ENCODE measurements at places on chromosomes 12 and 14. TPM values are rescaled to one million over a fixed set of nuclear protein-coding genes. Genes with fewer than 3 reads are reported as not detected.

KIF5A gene
- total RNA-seq: 16.1 TPM

TBC1D30 gene
- total RNA-seq: 2.3 TPM

PPP1R12A gene
- total RNA-seq: 83.8 TPM

AHNAK2 gene
- total RNA-seq: 3.4 TPM

POLE gene
- total RNA-seq: 126 TPM

SERPINA3 gene
- 3.5 TPM for total RNA-seq

KRT74 gene
- not detected for total RNA-seq

DNA sequence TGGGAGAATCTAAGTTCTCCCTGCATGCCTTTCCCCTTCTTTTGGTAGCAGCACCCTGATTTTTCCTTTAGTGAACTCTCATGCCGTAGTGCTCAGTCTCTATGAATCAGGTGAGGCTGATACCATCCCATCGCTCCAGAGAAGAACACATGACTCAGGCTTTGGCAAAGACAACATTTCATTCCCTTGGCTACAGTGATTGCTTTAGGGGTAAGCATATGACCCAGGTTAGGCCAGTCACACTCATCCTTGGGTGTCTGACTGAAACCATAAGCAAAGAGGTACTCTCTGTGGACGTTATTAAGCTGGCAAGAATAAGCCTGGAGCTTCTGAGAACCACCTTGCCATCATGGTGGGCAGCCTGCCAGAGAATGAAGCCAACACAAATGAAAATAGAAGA lies 141.8 kb downstream of the MYRFL start:
- H3K27ac ChIP-seq: no peak overlapping the region
- peaks cover 3% of the 10 kb centered on the region for H3K4me1 ChIP-seq
- no peak for DNase-seq
- no peak overlapping the region for H3K4me3 ChIP-seq
- H3K36me3 ChIP-seq: 0 out of 2 replicates have a peak, but pooled peaks cover 3% of the 10 kb centered on the region

DNA sequence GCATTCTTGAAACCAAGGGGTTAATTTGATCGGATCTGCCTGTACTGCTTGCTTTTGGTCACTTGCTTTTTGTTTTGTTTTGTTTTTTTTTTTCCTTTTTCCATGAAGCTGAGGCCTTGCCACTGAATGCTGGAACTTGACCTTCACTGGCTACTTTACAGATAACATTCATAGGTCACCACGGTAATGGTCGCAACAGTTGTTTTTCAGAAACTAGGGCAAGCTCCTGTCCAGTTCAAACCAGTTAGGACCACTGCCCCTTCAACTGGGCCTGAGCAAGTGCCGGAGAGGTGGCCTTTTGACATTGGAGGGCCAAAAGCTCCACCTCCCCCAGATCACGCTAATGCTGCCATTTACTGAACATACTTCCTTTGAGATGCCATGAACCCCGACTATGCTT lies 147.6 kb downstream of the FOXN3 start:
- H3K36me3 ChIP-seq: 0 out of 2 replicates have a peak, but pooled peaks cover 2% of the 10 kb centered on the region
- H3K27me3 ChIP-seq: no peaks in the 10 kb centered on the region
- no peak overlapping the region for H3K4me3 ChIP-seq
- peaks cover 80% of the 10 kb centered on the region for H3K4me1 ChIP-seq
- peak overlapping the region; percentile 91 for H3K27ac ChIP-seq

- no peak for DNase-seq
- H3K27me3 ChIP-seq: no peaks in the 10 kb centered on the region
- H3K4me1 ChIP-seq: peaks cover 52% of the 10 kb centered on the region
- H3K4me3 ChIP-seq: no peak overlapping the region
Measured at GRCh38 chr12:106740818-106741217, 33.7 kb upstream of the RIC8B start.

DNA sequence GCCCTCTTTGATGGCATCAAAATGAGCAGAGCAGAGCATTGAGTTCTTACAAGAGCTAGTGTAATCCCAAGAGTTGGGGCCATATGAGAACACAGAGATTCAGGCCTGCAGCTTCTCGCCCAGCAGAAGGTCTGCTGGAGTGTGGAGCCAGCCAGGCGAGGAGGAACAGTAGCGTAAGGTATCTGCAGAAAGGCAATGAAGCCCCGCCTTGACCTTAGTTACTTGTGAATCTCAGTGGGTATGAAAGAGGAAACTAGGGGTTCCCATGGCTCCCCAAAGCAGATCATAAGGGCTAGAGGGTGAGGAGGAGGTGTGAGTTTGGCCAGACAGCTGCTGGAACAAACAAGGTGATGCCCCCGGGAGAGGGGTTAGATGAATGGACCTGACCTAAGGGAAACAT lies 49.4 kb downstream of the SLC8A3 start:
- DNase-seq: no peak
- no peak overlapping the region for H3K27ac ChIP-seq
- no peaks in the 10 kb centered on the region for H3K36me3 ChIP-seq
- no peaks in the 10 kb centered on the region for H3K27me3 ChIP-seq

DNA sequence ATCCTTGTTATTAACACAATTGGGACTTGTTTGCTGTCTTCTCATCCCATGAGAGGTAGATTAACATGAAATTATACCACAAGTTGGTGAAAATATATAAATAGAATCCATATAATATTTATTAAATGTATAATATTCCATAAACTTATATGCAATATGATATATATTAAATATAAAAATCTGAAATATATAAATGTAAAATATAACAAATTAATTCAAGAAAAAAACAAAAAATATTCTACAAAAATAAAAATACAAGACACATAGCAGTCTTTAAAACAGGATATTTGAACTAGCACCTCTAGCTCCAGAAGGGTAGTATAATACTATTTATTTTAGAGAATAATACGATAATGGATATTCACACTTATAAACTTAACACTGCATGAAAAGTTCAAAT lies 603.3 kb upstream of the FLRT2 start:
- H3K4me1 ChIP-seq: no peaks in the 10 kb centered on the region
- no peak for DNase-seq
- no peaks in the 10 kb centered on the region for H3K36me3 ChIP-seq
- no peak overlapping the region for H3K27ac ChIP-seq

DNA sequence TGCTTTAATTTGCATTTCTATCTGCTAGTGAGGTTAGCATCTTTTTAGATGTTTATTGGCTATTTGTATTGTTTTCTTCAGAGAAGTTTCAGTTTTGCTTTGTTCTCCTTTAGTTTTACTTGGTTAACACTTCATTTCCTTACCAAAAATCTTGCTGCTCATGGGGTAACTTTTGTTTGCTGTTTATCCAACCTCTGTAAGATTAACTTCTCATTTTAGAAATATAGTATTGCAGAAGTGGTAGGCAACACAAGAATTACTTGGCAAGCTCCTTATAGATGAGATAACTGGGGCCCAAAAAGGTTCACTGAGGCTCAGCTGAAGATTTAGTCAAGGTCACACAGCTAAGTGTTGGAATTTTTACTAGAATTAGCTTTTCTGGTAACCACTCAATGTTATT lies 40.5 kb downstream of the ALKBH1 start:
- H3K27me3 ChIP-seq: no peaks in the 10 kb centered on the region
- no peak overlapping the region for H3K4me3 ChIP-seq
- no peak for DNase-seq
- H3K27ac ChIP-seq: no peak overlapping the region
- H3K36me3 ChIP-seq: no peaks in the 10 kb centered on the region

DNA sequence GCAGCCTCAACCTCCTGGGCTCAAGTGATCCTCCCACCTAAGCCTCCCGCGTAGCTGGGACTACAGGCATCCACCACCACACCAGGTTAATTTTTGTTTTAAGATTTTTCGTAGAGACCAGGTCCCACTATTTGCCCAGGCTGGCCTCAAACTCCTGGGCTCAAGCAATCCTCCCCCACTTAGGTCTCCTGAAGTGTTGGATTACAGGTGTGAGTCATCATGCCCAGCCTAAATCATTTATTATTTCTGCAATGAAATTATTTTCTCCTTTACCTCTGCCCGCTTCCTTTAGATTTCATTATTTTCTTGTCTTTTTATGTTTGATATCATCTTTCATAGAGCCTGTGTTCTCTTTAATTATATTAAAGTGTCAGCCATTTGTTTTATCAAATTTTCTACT lies 165.2 kb upstream of the OTX2 start:
- DNase-seq: no peak
- H3K4me1 ChIP-seq: peaks cover 20% of the 10 kb centered on the region
- H3K36me3 ChIP-seq: no peaks in the 10 kb centered on the region

GRCh38 chr12:115794659-115795081 lies 482.8 kb downstream of the MED13L start:
- no peak for DNase-seq
- no peaks in the 10 kb centered on the region for H3K27me3 ChIP-seq
- H3K4me1 ChIP-seq: no peaks in the 10 kb centered on the region

DNA sequence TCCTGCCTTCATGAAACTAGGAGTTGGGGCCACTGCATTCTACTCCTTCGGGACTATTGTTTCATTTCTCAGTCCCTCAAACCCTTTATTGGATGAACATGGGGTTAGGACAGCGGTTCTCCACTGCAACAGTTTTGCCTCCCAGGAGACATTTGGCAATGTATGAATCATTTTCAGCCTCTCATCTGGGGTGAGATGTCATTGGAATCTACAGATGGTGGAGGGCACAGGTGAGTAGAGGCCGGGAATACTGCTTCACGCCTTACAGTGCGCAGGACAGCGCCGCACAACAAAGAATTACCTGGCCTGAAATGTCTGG lies 649 bp upstream of the GNPNAT1 start:
- H3K4me1 ChIP-seq: peaks cover 22% of the 10 kb centered on the region
- 0 out of 2 replicates have a peak, but pooled peaks cover 3% of the 10 kb centered on the region for H3K36me3 ChIP-seq
- no peaks in the 10 kb centered on the region for H3K27me3 ChIP-seq
- H3K4me3 ChIP-seq: peak overlapping the region; percentile 68
- peak overlapping the region; percentile 99 for H3K27ac ChIP-seq

DNA sequence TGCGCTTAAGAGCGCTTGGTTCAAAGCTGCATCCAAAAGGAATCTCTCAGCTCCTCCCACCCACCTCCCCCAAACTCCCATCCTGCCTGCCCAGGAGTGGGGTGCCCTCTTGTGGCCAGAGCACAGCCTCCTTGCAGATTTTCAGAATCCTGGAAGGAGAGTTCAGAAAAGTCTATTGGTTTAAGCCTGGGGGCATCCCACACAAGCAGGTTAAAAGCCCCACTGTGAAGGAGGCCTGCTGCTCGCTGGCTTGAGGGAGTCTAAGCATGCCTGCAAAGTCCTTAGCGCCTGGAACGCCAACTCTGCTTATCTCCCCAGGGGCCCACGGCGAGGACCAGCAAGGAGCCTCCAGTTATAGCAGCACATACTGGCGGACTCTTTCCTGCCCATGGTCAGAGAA lies 297.1 kb downstream of the KSR2 start:
- DNase-seq: peak; percentile 91
- 0 out of 2 replicates have a peak overlapping the region, but pooled peaks have one; percentile 32 for H3K27ac ChIP-seq
- peaks cover 8% of the 10 kb centered on the region for H3K4me1 ChIP-seq
- no peaks in the 10 kb centered on the region for H3K36me3 ChIP-seq

GRCh38 chr12:88185988-88186387 lies 43.9 kb downstream of the TMTC3 start:
- H3K27me3 ChIP-seq: no peaks in the 10 kb centered on the region
- no peak overlapping the region for H3K27ac ChIP-seq
- DNase-seq: no peak

DNA sequence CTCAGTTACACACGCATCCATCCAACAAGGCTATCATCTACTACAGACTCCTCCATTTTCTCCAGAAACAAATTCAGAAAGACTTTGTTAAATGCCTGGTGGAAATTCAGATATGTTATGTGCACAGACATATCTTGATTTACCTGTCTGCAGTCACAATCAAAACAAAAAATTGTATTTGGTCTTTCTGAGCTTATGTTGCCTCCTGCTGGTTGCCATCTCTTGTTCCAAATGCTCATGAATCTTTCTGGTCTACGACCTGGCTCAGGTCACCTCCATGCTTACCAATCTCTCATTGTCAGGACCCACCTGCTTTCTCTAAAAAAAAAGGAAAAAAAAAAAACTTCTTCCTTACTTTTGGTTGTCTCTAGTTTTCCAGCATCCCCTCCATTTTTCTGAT lies 169.2 kb upstream of the PLXNC1 start:
- H3K4me3 ChIP-seq: no peak overlapping the region
- H3K27ac ChIP-seq: no peak overlapping the region
- DNase-seq: no peak

DNA sequence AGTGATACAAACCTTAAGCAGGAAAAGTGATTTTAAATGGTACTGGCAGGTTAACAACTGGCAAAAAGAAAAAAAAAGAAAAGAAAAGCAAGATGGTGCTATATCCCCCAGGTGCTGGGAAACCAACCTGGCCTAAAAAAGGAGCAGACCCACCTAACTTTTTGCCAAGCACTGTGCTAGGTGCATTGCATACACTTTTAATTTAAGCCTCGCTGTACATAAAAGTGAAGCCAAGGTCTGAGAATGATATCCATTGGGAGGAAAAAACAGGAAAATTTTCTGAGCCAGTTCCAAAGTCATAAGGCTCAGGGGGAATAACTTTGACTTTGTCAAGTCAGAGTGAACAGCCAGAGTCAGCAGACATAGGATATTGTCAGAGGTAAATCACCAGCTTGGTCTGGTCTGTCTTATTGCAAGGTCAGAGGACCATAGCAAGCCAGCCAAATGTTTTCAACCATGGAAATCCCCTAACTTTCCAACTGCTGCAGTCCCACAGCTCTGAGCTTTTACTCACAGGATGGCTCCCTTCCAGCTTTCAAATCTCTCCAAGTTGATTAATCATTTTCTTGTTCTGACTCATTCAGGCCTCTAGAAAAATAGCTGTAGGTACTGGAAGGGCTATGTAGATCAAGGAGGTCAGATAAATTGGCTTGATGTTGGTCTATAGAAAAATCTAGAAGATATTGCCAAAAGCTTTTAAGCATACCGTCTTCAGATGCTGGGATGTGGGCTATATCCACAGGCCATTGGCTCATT lies 412.9 kb downstream of the RAD51B start:
- H3K4me1 ChIP-seq: no peaks in the 10 kb centered on the region
- no peaks in the 10 kb centered on the region for H3K27me3 ChIP-seq
- H3K36me3 ChIP-seq: no peaks in the 10 kb centered on the region
- no peak for DNase-seq
- H3K4me3 ChIP-seq: no peak overlapping the region

DNA sequence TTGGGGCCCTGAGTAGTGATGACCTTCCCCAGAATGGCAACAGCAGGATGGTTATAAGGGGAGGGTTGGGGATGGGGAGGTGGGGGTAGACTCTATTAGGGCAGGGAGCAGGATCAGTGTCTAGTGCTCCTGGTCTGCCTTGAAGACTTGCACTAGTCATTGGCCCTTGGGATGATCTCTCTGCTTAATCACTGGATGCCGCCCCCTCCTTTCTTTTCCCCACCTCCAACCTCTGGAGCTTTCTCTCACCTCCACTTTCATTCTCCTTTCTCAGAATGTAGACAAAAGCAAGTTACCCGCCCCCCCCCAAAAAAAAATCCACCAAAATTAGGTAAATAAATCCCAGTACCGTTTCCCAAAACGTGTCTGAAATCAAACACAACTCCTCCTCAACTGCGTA lies 2.8 kb upstream of the KCNK10 start:
- H3K4me1 ChIP-seq: peaks cover 15% of the 10 kb centered on the region
- H3K27ac ChIP-seq: no peak overlapping the region
- DNase-seq: no peak
- H3K4me3 ChIP-seq: peak overlapping the region; percentile 90

DNA sequence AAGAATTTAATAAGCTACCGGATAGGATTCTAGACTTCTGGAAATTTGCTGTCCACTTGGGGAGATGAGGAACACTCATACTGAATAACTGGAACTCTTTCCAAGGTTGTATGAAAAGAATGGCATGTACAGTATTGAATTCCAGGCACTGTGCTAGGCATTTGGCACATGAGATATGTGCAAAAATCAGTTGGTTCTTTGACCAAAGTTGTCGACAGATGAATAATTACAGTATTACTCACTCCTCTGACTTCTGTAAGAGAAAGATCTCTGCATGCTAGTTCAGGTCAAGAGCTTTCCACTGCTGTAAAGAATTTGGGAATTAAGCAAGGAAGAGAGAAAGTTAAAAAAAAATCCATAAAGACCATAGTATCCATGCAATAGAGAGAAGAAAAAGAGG lies 764.7 kb downstream of the BCL11B start:
- no peak overlapping the region for H3K27ac ChIP-seq
- H3K4me3 ChIP-seq: no peak overlapping the region
- H3K4me1 ChIP-seq: peaks cover 38% of the 10 kb centered on the region
- DNase-seq: no peak
- H3K36me3 ChIP-seq: no peaks in the 10 kb centered on the region
- no peaks in the 10 kb centered on the region for H3K27me3 ChIP-seq

All from WTC11 (cell line).